ENCODE measurements at places on chromosomes 1 and 21.

GRCh38 chr1:234310460-234310817 lies 62.8 kb upstream of the COA6 start:
- DNase-seq, result no peak

DNA sequence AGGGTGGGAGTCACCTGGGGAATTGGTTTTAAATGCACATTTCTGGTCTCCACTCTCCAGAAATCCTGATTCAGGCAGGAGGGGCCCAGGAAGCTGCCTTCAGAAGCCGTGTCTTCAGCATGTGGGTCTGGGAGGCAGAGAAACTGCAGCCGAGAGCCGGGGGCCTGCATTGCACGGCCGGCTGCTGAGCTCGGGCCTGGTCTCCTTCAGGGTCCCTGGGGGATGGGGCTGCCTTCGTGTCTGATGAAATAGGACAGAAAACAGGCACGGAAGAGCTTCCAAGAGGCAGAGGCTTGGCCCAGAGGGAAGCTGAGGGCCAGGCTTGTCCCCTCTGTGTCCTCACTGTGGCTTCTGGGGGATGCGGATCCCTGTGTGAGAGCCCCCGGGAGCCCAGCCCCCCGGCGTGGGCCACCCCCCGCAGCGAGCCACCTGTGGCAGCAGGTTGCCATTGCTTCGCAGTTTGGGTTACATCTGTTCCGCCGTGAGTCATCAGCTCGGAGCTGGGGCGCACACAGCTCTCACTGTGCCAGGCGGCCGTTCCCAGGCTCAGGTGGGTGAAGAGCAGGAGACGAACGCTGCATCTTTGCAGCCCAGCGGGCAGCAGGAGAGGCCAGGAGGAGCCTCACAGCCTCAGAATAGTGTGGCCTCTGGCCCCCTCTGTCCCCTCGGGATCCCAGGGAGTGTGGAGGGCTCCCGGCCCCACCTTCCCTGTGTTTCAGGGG lies 72.4 kb downstream of the AJAP1 start:
- DNase-seq, result no peak

- DNase-seq, result peak; percentile 40
Measured at GRCh38 chr1:180192172-180192571, 37.5 kb downstream of the QSOX1 start.

GRCh38 chr1:51423073-51423821 lies 92.9 kb upstream of the TTC39A start:
- no peak for DNase-seq

DNA sequence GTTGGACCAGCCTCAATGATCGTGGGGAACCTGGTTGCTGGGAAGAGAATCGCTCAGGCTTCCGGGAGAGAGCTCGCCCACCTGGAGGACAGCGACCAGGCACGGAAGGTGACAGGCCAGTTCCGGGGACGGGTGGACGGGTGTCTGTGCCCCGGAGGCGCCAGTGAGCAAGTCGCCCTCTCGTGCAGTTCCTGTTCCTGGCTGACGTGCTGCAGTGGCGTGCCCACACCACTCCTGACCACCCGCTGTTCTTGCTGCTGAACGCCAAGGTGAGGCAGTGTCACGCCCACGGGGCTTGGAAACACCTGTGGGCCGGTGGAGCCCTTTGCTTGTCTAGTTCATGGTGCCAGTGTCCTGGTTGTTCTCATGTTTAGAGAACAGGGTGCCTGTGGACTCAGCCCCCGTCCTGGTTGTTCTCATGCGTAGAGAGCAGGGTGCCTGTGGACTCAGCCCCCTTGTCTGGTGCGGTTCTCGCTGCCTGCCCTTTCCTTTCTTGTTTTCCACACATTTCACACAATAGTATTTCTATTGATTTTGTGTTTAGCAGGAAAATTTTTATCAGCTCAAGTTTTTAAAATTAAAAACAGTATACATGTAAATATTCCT lies 53.1 kb downstream of the S100B start:
- peak; percentile 44 for DNase-seq

GRCh38 chr1:94090761-94091160 lies 30.2 kb downstream of the ABCA4 start:
- DNase-seq, result no peak

DNA sequence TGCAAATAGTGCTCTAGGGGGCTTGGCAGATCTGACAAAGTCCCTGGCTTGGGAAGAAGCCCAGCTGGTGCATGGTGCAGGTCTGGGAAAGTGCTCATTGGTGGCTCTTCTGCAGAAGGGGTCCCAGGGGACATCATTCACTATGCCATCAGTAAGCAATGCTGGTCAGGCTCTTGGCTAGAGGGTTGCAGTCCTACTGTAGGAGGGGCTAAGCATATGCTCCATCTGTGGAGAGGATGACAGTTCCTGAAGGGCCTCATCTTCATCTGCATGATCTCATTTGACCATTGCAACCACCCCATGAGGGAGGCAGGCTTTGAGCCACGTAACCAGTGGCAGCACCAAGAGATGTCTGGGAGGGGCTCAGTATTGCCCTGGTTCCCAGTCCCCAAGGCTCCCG lies 31.5 kb upstream of the VASH2 start:
- DNase-seq, result no peak

DNA sequence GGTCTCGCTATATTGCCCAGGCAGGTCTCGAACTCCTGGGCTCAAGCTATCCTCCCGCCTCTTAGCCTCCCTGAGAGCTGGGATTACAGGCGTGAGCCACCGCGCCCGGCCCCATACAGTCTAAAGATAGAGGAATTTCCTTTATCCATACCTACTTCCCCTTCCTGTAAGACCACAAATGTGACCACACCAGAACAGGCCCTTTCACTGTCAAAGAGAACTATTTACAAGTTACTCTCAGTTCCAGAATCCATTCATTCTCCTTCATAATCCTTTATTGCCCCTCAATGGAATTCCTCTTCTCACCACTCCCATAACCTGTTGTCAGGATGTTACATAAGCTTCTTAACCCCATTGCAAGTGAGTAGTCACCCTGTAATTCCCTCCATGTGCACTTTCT lies 26.3 kb upstream of the SLC5A9 start:
- peak; percentile 84 for DNase-seq

GRCh38 chr1:60935599-60936110 lies 146.7 kb upstream of the NFIA start:
- no peak for DNase-seq

DNA sequence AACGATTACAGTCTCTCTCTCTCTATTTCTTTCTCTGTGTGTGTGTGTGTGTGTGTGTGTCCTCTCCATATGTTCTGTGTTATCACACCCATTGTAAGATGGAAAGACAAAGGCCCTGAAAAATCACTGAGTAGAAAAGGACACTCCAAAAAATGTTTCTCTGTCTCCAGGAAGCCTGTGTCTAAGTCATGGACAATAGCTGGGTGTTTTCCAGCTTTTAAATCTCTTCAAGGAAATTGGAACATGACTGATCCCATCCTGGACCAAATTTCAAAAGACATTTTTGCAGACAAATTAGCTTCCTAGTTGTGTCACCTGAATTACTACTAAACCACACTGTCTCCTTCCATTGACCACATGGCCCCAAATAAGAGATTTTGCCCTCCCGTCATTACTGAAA lies 31.0 kb upstream of the LMX1A start:
- no peak for DNase-seq

GRCh38 chr1:87334351-87335174 lies 5.9 kb downstream of the LMO4 start:
- DNase-seq, result no peak

DNA sequence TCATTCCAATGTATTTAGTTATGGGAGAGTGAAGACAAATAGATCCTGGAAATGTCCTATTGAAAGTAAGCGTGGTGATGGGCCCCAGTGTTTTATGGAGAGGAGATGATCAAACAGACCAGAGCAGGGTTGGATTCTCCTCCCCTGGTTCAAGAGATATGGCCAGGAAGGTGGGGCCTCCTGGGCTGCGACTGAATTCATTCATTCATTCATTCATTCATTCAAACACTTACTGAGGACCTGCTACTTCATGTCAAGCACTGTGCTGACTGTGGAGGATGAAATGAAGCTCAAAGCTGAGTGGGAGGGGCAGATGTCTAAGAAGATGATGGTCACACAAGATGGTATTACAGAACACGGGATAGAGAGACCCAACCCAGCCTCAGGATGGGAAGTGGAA lies 71.5 kb upstream of the TNR start:
- no peak for DNase-seq

- no peak for DNase-seq
Measured at GRCh38 chr1:155251566-155251965, 3.7 kb downstream of the ENTREP3 start.

DNA sequence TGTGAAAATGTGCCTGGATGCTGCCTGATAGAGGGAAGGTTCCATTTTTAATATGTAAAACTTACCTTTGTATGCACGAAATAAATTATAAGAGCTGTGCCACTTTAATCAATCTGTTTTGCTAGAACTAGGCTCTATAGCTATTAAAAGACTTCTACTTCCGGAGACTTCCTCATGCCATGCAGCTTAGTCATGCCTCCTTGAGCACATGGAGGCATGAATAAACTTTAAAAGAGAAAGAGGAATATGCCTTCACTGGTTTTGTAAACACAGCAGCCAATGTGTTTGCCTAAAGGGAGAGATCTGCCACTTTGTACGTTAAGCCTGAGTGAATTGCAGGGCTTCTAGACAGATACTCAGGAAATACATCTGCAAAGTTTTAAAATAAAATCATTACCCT lies 604.6 kb downstream of the LRRIQ3 start:
- DNase-seq, result peak; percentile 84

GRCh38 chr1:173963477-173963876 lies 46.4 kb upstream of the SERPINC1 start:
- no peak for DNase-seq

DNA sequence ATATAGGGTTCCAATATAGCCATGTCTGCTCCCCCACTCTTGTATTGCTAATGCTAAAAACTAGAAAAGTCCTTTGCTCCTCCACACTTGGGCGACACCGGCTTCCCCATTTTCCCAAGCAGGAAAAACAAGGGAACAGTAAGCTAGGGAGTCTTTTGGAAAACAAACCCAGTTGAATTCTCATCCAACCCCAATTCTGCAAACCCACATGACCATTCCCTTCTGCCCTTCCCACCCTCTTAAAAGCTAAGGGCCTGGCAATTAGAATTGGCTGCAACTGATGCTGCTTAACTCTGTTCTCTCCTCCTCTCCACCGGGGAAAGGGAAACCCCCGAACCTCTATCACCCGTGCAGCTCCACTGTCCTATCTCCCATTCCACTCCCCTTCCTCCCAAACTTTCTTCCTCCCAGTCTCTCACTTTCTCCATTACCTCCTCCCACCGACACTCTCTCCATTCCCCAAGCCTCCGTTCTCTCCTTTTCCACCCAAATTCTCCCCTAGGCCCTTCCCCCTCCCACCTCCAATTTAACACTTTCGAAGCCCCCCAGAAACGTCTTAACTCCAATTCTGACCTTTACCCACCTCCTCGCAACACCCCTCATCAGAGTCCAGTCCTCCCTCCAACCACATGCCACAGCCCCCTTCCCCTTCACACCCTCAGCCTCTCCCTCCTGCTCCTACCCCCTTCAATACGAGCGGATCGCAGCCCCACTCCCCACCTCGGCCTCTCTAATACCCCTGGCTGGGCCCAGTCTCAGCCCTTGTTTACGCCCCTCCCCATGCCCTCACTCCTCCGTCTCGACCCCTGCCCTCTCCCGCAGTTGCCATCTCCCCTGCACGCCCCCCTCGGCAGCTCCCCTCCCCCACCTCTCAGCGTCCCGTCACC lies 701 bp downstream of the DEDD start:
- no peak for DNase-seq

DNA sequence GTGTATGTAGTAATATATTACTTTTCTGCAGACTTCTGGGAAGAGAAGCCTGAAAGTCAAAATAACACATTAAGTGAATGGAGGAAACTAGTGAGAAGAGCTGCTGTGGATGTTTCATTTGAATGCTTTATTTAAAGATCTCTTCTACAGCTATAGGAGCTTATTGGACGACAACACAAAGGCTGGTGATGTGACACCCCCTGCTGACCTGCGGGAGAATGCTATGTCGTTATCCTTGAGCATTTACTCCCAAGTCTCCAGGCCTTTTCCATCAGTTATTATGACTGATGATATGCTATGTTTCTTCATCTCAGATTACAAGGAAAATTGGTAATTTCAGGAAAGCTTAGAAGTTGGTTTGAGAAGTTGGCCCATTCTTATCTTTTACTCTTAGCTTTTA lies 22.3 kb upstream of the PLA2G4A start:
- DNase-seq, result peak; percentile 50

DNA sequence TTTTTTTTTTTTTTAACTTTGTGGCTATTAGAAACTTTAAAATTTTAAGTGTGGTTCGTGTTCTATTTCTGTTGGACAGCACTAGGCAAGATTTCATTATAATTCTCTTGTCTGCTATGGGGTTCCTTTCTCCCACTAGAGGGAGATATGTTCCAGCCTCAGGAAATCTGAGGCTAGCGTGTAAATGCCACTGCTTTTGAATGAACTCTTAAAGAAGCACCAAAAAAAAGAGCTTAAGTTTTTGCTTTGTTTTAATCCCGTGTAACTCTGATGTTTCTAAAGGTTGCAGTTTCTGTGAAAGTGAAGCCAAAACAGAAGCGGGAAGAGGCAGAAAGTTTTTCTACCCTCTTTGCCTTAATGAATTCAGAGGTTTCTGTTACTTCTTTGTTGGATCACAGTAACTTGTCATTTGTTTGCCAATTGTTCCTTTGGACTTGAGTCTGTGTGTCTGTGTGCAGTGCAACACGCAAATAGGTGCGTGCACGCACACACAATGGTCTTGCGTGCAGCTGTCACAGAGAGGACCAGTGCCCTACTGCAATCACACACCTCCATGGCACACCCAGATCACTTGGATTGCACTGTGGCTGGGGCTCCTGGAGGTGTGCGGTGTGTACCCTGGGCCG lies 32.3 kb downstream of the HHAT start:
- DNase-seq, result peak; percentile 23

DNA sequence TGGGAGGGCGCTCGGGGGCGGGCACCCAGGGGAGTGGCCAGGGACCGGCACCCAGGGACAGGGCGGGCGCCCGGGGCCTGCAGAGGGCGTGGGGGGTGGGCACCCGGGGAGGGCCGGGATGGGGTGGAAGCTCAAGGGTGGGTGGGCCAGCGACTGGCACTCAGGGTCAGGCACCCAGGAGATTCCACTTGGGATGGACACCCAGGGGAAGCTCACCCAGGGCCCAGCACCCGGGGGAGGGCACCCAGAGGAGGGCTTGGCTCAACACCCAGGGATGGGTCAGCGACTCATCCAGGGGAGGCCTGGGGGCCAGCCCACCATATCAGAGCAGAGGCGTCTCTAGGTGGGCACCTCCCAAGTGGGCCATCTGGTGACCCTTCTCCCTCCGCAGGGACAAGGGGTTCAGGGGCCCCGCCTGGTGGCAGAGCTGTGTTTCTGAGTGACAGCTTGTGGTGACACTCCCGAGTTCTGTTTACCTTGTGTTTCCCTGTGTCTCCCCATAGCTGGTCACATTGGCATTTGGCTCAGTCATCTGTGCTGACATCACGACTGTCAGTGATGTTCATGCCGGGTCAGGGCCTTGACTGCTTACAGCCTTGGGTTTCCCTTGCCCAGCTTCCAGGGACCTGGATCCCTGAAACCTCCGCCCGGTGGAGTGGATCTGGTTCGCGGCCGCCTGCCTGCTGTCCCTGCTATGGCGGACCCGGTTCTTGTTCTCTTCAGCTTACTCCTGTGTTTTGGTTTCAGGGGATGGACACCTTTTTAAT lies 749 bp downstream of the IBA57 start:
- peak; percentile 69 for DNase-seq

GRCh38 chr1:206471415-206471801 lies 1.1 kb downstream of the IKBKE start:
- DNase-seq, result no peak

Data from MV-4-11 (cell line).